ENCODE measurements at places on chromosomes 7 and 10. TPM values are rescaled to one million over a fixed set of nuclear protein-coding genes. Genes with fewer than 3 reads are reported as not detected.

DNA sequence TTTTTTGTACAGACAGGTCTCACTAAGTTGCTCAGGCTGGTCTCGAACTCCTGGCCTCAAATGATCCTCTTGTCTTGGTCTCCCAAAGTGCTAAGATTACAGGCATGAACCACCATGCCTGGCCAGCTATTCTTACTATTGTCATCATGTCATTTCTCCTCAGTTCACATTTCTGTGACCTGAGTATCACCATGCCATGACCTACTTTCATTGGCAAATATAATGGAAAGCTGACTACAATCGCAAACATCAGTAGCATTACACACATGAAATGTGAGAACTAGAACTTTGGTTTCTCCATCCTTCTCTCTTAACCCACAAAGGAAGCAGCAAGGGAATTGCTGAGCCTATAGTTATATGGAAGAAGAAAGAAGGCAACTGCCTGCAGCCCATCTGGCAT lies 26.0 kb upstream of the WIPF3 start:
- no peak for DNase-seq

DNA sequence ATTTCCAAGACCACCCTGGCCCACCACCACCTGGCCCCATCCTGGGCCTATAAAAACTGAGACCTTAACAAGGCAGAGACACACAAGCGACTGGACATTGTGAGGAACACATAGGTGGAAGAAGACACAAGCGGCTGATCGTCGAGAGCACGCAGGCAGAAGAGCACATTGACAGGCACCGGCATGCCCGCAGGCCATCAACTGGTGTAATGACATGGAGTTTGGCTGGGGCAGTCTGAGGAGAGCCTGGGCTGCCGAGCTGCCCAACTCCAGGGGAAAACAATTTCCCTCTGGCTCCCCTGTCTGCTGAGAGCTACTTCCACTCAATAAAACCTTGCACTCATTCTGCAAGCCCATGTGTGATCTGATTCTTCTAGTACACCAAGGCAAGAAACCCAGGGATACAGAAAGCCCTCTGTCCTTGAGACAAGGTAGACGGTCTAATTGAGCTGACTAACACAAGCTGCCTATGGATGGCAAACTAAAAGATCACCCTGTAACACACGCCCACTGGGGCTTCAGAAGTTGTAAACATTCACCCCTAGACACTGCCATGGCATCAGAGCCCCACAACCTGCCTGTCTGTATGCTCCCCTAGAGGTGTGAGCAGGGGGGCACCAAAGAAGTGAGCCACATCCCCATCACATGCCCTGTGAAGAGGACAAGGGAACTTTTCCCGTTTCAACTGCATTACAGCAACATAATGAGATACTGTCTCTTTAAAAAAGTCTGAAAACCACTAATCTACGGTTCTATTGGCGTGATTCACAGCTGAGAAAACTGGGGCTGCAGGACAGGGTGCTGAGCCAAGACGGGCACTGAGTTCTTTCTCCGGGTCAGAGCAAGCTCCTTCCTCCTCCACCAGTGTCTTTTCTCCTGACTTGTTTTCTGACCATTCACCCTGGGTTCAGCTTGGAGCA lies 18.5 kb upstream of the TNS3 start:
- no peak for DNase-seq

GRCh38 chr10:18005781-18006456 lies 54.2 kb downstream of the SLC39A12 start:
- DNase-seq = no peak

GRCh38 chr10:59621771-59622170 lies 87.9 kb downstream of the SLC16A9 start:
- DNase-seq = no peak

GRCh38 chr10:33801705-33802104 lies 467.2 kb upstream of the NRP1 start:
- no peak for DNase-seq

DNA sequence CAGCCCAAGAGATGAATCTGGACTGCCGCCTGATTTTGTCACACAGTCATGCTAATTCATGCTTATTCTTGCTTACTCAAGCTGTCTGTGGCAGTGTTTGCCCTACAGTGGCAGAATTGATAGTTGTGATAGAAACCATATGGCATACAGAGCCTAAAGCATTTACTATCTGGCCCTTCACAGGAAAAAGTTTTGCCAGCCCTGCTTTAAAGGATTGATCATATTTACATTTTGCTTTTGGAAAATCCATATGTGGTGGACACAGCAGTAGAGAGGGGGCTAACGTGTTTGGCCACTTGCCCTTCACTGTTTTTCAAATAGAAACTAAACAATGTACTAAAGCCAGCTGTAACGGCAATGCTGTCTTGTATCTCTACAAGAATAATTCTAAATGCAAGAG lies 974.0 kb upstream of the GHITM start:
- DNase-seq = no peak

- no peak for DNase-seq
Measured at GRCh38 chr10:7417103-7417623, 6.3 kb upstream of the SFMBT2 start.

GRCh38 chr10:128567551-128567950 lies 441.3 kb upstream of the MKI67 start:
- no peak for DNase-seq

- DNase-seq = no peak
Measured at GRCh38 chr7:78279032-78279431, 480.5 kb downstream of the PHTF2 start.

DNA sequence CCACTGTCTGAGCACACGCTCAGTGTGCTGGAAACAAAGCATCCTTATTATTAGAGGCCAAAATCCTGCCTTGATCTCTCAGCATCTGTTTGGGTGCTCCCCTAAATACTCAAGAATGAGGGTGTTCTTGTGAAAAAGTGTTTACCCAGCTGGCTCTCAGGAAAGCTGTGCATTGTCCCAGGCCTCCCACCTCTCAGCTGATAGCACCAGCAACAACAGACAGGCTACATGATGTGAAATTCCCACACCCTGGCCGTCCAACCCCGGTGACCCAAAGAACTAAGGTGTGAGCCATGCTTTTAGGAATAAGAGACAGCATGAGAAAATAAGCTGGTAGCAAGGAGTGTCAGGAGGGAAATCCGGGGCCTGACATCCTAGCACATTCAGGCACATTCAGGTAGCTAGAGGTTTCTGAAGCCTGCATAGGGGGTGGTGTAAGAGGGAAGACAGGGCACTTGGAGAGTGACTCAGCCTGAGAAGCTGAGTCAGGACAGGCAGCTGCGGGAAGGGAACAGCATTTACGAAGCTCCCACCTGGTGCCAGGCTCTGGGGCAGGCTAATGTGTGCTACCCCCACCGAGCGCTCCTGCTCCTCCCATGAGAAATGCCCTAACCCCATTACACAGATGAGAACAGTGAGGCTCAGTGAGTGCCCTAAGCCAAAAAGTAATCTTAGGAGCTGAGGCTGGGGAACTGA lies 205.6 kb downstream of the GRID1 start:
- DNase-seq = no peak

- DNase-seq = no peak
Measured at GRCh38 chr10:79258894-79259293, 88.4 kb upstream of the PPIF start.

DNA sequence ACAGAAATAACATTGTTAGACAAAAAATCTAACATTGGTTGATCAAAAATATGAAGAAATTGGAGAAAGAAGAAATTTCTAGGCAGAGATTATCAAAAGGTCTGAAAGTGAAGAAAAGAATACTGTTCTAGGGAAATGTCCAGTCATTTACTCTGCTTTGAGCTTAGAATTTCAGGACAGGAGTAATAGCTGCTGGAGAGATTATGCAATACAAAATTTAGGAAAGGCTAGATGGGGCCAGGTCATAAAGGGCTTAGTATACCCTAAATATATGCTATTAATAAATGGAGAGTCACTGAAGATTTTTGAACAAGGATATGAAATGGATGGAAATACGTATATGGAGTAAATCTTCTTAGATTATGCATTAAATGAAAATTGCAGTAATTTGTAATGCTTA lies 279.2 kb downstream of the CACNA2D1 start:
- DNase-seq = no peak

DNA sequence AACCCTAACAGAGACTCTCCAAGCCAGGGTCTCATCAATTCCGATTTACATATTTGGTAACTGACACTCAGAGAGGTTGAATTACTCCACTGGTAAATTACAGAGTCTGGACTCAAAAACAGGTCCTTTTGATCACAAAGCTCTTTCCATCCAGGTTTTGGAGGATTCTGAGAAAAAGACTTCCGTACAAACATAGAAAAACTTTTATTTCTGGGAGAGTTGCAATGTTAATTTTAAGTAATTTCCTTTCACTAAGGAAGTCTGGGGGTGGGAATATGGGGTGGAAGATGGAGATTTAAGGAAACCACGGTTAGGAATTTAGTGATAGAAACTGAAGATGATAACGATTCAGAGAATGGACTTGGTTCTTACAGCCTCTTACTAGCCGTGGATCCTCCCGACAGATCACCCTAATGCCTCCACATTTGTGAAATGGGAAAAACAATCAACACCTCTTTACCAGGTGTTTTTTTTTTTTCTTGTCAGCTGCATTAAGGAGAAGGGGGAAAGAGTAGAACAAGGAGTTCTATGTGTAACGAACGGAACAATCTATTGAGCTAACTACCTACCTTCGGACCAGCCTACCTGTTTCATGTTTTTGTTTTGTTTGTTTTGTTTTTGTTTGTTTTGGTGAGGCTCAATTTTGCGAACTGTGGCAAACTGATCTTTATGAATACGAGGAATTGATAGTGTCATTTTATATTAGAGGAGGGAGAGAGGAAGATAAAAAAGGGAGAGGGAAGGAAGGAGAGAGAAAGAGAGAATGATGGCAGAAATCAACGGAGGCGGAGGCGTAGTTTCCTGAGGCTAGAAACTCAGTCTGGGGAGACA lies 1.7 kb upstream of the RBM20 start:
- DNase-seq = no peak

- DNase-seq = no peak
Measured at GRCh38 chr10:17599089-17599488, 18.1 kb downstream of the HACD1 start.

DNA sequence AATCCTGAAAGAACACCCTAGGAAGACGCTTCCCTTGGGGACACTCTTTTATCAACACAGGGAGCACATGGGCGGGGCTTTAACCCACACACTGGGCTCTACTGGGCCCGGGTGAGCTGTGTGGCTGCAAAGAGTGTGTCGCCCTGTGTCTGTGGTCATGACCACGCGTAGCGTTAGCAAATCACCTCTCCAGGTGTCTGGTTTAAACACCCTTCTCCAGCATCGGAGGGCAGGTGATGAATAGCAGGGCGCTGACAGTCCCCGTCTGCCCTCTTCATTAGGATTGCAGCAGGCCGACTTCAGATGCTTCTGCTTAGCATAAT lies 127.7 kb downstream of the ADARB2 start:
- no peak for DNase-seq

DNA sequence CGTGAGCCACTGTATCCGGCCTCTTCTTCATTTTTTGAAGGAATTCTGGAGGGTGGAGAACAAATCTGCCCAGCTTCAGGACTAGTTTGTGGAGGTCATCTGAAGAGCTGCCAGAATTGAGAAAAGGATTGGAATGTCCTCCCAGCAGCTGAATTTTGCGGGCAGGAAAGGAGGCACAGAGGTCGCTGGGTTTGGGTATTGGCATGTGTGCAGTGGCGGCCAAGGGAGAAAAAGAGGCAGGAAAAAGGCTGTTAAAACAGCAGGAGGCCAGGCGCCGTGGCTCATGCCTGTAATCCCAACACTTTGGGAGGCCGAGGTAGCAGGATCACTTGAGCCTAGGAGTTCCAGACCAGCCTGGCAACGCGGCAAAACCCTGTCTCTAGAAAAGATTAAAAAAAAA lies 80.4 kb downstream of the HIP1 start:
- no peak for DNase-seq

DNA sequence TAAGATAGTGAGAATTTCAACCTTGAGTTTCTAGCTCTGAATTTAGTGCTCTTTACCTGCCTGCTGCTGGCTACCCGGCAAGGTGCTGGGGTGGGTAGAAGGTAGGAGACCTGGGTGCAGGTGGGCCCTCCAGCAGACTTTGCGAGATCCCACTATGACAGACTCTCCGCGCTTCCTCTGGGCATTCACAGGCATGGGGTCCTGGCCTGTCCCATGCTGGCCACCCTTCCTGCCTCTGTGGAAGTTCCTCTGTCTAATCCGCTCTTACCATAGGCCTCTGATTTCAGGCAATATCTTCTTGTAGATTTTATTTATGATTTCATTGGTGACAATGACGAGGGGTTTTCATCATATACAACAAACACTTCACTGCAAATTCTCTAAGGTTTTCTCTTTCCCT lies 1.2 kb upstream of the WDFY4 start:
- no peak for DNase-seq

DNA sequence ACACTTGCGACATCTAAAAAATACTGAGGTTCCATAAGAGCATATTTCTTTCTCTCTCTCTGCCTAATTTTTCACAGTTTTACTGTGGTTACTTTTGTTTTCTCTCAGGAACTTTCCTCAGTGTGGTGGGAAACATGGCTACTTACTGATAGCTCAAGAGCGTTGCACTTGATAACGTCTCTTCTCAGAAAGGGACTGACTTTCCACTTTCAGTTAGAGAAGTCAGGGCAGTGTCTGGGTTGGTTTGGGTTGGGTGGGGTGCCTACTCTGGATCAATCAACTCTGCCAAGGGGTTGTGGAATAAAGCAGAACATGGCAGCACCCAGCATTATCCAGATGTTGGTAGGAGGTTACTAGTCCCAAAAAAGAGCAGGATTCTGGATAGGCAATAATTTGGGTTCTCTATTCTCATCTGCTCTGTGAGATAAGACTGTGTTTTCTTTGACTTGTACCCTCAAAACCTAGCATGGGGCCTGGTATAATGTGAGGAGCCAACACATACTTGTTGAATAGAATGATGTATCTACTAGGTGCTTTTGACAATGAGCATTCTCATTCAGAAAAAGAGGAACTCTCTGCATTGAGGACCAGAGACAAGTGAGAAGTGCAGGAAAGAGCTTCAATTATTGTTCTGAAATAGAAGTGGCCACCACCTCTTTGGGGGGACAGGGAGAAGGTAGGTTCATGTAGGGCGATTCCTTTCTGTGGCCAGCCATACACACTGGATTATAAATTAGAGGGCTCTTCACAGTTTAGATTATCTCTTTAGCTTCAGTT lies 315.7 kb downstream of the REEP3 start:
- no peak for DNase-seq

- DNase-seq = no peak
Measured at GRCh38 chr7:305410-306151, 15.6 kb downstream of the FOXL3 start.

CALHM3 gene
- not detected for total RNA-seq

ENTPD1 gene
- 1.1 TPM for total RNA-seq

GNGT1 gene
- not detected for total RNA-seq

PALD1 gene
- total RNA-seq = 5.6 TPM

ADD3 gene
- total RNA-seq = 104 TPM

CYP2C9 gene
- total RNA-seq = not detected

All from mesothelial cell of epicardium (in vitro differentiated cells).